T-helper 2 cell (primary cell): ENCODE measurements at places on chromosomes 2 and 18.

GRCh38 chr2:25615386-25615785 is 58.0 kb downstream of the DTNB start:
- DNase-seq: no peak

GRCh38 chr2:70851704-70852103 is 16.1 kb upstream of the CD207 start:
- DNase-seq: no peak

DNA sequence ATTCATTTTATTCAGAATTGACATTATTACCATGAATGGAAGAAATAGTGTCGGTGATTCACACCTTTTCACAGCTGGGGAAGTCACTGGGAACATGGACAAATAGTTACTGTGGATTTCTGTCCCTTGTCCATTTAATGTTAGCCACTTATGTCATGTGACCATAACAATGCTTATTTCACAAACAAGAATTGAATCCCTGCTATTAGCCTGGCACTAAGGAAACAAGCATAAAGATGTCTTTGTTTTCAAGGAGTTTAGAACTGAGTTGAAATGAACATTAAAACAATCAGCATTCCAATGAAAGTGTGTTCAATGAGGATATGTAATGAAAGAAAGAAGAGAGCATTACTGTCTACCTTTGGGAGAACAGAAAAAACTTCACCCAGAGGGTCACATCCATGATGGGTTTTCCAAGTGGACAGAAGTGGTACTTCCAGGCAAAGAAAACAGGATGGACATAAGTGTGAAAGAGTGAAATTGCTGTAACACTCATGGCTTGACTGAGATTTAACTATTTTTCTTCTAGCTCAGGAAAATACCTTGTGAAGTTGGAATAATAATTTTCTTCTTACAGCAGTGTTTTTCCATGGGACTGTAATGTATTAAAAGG is 324.5 kb upstream of the UBE2E3 start:
- no peak for DNase-seq

- DNase-seq: no peak
These were observed 42.1 kb downstream of the DIPK1C start for GRCh38 chr18:74414953-74415515.

GRCh38 chr18:12531749-12532148 is 124.0 kb downstream of the PRELID3A start:
- DNase-seq: no peak

DNA sequence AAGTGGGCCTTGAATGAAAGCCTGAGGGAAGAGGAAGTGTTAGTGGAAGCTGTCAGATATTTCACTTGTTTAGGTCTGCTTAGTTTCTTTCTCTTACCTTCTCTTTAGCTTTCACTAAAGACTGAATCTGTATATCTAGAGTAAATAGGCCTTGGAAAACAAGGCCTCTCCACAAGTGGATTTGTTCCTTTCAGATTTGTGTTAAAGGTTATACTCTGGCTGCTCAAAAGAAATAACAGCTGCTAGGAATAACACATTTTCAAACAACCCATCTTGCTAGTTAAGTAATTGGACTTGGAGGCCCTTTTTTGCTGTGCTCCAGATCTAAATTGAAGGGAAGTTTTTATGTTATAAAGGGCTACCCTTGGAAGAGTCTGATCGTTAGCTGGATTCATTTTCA is 236.3 kb downstream of the KIAA1328 start:
- DNase-seq: no peak

- DNase-seq: no peak
These were observed 69.5 kb downstream of the ZBTB7C start for GRCh38 chr18:48339692-48340091.

DNA sequence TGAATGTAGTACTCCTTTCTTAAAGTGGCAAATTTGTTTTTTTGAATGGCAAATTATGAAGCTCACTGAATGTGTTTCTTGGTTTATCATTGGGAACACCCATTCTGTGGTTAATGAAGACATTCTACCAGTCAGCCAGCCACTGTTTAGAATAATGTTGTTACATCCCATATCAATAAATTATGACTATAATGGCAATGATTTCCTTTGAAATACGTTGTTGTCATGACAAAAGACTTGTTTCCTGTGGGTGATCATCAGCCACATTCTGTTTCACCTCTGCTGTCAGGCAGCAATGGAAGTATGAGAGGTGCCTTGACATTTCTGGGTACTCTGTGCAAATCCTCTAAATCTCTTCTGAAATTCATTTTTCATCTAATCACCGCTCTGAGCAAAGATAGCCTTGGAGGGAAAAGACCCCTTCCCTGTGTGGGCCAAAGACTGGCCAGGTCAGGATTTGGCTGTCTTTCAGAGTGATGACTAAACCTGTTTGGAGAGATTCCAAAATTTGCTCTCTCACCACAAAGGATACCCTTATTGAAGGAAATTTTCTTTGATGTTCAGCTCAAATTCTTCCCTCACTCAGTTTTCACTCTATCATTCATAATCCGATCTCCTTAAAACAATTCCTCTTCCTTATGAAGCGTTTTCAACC is 869.2 kb downstream of the BCL11A start:
- DNase-seq: no peak

- no peak for DNase-seq
These were observed 5.5 kb upstream of the CCDC68 start for GRCh38 chr18:54964741-54965140.

- no peak for DNase-seq
These were observed 54.8 kb upstream of the KLHL29 start for GRCh38 chr2:23330214-23330613.

DNA sequence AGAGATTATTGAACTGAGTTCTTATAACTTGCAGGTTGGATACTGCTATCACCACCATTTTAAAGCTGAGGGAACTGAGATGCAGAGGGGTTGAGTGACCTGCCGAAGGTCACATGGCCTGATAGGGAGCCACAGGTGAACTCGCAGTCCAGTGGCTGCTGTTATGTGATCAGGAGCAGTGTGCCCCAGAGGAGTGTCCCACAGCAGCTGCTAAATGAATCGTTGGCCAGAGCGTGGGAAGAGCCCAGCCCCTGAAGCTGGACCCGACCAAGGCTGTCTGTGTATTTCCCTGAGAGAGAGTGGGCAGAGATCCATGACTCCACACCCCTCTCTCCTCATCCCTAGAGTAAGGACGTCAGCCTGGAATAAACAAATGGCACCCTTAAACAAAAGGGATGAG is 26.7 kb upstream of the PRLH start:
- no peak for DNase-seq

GRCh38 chr2:233115741-233116140 is 55.6 kb downstream of the INPP5D start:
- DNase-seq: no peak

DNA sequence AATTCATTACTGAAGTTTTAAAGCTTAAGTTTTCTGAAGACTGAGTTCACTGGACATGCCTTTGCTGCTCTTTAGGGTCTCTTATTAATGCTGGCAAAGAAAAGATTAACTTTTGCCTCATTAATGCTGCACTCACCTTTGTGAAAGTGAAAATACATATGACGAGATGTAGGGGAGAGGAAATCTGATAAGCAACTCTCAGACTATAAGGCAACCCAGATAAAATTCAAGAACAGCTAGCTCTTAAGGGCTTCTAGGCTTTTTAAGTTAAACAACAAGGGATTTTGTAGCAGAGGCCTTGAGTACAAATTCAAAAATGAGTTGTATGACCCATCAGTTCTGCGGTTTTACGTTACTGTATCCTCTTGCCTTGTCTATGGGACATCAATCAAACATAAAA is 143.7 kb downstream of the USP34 start:
- DNase-seq: no peak

DNA sequence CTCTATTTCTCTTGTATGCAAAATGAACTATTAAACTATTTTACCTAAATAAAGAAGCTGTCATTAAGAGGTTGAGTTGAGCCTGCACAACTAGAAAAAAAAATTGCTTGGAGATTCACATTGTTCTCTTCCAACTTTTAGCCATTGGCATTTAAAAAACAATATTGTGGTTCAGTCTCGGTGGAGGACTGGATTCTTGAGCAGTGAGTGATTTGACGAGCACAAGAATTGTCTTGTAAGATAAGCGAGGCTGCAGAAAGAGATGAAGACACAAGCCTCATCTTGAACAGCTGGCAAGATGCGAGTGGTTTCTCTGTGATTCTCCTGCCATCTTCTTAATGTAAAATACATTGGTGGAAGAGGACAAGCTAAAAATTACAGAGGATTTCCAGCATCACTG is 67.0 kb downstream of the GALR1 start:
- DNase-seq: no peak

GRCh38 chr2:96664366-96664925 is 21.9 kb downstream of the FER1L5 start:
- no peak for DNase-seq

DNA sequence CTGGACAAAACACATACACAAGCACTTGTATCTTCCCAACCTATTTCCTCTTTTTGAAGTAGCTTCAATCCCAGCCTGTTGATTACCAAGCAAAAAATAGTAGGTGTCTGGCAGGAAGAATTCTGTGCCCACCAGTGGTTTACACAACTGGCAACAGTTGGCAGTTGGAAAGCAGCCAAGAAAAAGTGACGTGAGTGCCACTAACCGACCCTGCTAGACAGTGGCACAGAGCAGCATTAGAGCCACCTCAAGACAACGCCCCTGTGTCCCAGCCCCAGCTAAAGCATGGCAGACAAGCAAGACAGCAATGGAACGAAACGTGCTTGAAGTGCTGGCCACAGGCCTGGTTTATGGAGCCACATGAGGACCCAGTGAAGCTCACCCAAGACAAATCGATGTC is 379.6 kb downstream of the FBXO15 start:
- DNase-seq: no peak

DNA sequence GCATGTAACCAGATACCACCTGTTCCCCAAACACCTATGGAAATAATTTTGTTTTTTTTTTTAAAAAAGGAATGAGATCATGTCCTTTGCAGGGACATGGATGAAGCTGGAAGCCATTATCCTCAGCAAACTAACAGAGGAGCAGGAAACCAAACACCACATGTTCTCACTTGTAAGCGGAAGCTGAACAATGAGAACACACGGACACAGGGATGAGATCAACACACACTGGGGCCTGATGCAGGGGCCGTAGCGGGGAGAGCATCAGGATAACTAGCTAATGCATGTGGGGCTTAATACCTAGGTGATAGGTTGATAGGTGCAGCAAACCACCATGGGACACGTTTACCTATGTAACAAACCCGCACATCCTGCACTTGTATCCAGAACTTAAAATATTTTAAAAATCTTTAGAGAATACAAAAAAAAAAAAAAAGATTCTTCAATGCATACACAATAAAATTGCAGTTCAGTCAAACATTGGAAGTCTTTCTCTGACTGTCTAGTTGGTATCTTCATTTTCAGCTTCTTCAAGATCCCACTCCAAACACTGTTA is 11.6 kb upstream of the CASP10 start:
- no peak for DNase-seq

DNA sequence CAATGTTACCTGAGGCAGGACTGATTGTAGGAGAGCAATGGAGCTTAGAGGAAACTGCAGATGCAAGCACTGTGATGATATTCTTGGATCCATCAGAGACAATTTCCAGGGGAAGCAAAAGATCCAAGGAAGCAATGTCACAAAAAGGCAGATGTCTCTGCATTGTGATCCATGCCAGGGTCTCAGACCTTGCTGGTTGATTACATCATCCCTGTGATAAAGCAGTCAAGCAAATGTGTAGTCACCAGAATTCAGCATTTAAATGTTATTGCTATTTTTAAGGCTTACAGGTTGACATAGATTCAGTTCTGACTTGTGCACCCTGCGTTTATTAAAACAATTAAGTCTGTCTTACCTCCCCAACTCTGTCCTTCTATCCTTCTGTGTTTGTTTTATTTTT is 56.8 kb upstream of the CCDC85A start:
- no peak for DNase-seq

DNA sequence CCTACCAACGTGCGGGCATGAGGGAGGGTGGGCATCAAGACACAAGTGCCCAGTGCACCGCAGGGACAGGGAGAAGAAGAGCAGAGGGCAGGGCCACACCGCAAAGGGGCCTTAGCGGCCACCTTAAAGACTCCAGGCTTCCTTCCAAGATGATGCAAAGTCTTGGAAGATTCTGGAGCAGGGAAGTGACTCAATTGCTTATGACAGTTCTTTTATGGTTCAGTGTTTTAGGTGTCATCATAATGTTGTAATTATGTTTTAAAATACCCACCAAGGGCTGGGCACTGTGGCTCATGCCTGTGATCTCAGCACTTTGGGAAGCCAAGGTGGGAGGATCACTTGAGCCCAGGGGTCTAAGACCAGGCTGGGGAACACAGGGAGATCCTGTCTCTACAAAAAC is 44.5 kb upstream of the SEMA4C start:
- DNase-seq: no peak

DNA sequence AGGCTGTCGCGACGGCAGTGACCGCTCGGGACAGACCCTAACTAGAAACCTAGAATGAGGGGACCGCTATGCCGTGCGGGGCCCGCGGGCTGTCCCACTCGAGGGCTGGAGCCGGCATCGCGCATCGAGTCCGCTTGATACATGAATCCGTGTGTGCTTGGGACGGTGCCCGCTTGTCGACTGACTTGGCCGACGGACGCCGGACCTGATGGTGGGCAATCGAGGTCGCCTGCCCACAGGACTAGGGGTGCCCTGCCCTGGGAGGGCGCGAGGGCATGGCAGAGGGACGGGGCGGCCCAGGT is 749 bp upstream of the PTMA start:
- no peak for DNase-seq

GRCh38 chr2:224272237-224272910 is 129.5 kb downstream of the FAM124B start:
- no peak for DNase-seq

GRCh38 chr2:41903474-41904135 is 144.2 kb upstream of the PKDCC start:
- DNase-seq: no peak

DNA sequence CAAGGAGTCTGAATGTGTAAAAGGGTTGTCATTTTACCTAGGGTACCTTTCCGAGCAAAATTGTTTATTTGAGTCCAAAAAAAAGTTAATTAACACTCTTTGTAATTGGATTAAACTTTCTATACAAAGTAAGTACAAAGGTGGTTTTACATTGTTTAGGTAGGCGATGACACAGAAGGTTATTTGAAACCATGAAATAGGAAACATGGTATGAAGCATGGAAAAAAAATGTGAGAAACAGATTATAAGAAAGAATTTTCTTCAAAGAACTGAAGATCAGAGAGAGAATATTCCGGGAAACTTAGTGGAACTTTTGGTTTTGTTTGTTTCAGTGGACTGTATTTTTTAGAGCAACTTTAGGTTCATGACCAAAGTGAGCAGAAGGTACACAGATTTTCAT is 32.7 kb downstream of the CARF start:
- DNase-seq: no peak

- DNase-seq: no peak
These were observed 274.6 kb downstream of the CDH20 start for GRCh38 chr18:61607867-61608266.

- no peak for DNase-seq
These were observed 82.7 kb upstream of the SLC39A10 start for GRCh38 chr2:195574312-195574711.
